ENCODE measurements at places on chromosomes 6 and 20. TPM values are rescaled to one million over a fixed set of nuclear protein-coding genes. Genes with fewer than 3 reads are reported as not detected.

- no peak for DNase-seq
These were observed 13.2 kb upstream of the HMGA1 start for GRCh38 chr6:34223381-34223955.

- DNase-seq: no peak
These were observed 144.2 kb downstream of the CARMIL1 start for GRCh38 chr6:25423358-25423757.

- DNase-seq: no peak
These were observed 94.9 kb downstream of the JARID2 start for GRCh38 chr6:15340775-15341174.

The FNDC1 gene
- total RNA-seq: 0.07 TPM

The GNAS gene
- total RNA-seq: 699 TPM

The ARMH2 gene
- not detected for total RNA-seq

The CRIP3 gene
- total RNA-seq: not detected
